ENCODE measurements at places on chromosomes 1 and 21.
A peak's percentile ranks its signal among the peaks of the same experiment; 100 is the strongest.

- DNase-seq = no peak
These were observed 5.8 kb downstream of the DCAF8 start for GRCh38 chr1:160256396-160257046.

DNA sequence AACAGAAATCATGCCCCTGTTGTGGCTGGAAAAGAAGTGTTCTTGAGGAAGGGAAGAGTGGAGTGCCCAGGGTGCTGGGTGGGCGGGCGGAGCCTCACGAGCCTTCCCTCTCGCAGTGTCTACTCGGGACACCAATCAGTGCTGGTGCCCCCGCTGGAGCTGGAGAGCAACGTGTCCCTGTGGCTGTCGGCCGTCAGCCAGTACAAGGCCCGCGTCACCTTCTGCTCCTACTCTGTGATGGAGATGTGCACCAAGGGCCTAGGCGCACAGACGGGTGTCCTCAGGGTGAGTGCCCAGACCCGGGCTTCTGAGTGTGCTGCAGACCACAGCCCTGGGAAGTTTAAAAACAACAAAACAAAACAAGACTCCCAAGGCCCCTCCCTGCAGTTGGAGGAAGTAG lies 47.4 kb downstream of the S100B start:
- DNase-seq = peak; percentile 21

- no peak for DNase-seq
These were observed 362.6 kb upstream of the C1orf87 start for GRCh38 chr1:60436186-60436585.

GRCh38 chr1:184881941-184882913 lies 92.1 kb downstream of the NIBAN1 start:
- DNase-seq = no peak

DNA sequence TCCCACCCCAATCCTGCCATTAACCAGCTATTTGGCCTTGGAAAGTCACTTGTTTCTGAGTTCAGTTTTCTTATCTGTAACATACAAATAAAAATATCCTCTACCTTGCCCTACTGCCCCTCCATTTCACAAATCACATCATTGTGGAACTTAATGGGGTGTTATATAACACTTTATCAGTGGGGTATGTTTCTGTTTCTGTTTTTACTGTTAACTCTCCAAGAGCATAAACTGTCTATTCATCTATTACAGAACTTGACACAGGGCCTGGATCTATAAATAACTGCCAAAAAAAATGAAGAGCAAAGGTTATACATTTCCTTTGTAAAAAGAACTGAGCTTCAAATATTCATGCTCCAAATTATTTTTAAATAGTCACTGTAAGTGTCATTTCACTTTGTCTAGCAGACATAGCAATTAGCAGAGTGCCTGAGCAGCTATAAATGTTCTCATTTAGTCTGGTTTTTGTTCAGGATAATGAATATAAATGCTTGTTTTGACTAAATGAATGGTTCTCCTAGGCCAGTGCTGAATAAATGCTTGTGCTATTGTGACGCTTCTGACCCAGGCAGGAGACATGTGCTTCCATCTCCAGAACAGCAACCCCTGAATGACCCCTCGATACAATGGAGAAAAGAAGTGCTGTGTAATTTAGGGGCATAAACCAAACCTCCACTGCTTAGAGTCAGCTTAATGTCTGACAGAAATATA lies 7.4 kb downstream of the PIGM start:
- DNase-seq = no peak

- DNase-seq = no peak
These were observed 29.8 kb upstream of the ZBTB21 start for GRCh38 chr21:42039911-42040351.

DNA sequence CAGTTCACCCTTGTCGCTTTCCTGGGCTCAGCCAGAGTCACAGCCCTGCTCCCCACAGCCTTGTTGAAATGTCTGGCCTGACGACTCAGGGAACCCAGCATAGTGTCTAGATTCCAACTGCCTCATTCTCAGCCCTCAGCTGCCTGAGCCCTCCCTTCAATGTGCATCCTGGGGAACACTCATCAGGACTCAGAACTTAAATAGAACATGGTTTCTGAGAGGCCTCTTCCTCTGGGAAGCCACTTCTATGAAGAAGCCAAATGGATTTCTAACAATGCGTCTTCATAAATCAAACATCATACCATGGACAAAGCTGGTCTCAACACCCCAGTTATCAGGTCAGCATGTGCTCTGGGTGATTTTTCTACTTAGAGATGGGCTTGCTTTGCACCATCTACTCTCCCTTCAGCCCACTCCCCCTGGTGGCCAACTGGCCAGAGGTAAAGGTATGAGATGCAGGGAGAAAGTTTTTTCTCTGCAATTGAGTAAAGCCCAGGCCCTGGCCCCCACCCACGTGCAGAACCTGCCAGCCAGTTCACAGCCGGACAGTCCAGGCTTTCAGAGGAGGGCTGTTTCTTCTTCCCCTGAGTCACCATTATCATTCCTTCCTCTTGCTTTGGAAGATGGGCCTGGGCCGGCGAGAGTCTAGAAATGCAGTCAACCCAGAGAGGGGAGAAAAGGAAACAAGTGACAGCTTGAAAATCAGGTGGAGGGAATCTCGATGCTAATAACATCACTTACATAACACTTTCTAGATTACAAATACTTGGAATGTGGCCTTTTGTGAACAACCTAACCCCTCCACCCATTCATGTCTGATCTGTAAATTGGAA lies 32.1 kb downstream of the CD244 start:
- peak; percentile 64 for DNase-seq

GRCh38 chr21:27246741-27247140 lies 279.9 kb upstream of the ADAMTS5 start:
- no peak for DNase-seq

- no peak for DNase-seq
These were observed 8.8 kb downstream of the TSEN15 start for GRCh38 chr1:184060316-184060715.

DNA sequence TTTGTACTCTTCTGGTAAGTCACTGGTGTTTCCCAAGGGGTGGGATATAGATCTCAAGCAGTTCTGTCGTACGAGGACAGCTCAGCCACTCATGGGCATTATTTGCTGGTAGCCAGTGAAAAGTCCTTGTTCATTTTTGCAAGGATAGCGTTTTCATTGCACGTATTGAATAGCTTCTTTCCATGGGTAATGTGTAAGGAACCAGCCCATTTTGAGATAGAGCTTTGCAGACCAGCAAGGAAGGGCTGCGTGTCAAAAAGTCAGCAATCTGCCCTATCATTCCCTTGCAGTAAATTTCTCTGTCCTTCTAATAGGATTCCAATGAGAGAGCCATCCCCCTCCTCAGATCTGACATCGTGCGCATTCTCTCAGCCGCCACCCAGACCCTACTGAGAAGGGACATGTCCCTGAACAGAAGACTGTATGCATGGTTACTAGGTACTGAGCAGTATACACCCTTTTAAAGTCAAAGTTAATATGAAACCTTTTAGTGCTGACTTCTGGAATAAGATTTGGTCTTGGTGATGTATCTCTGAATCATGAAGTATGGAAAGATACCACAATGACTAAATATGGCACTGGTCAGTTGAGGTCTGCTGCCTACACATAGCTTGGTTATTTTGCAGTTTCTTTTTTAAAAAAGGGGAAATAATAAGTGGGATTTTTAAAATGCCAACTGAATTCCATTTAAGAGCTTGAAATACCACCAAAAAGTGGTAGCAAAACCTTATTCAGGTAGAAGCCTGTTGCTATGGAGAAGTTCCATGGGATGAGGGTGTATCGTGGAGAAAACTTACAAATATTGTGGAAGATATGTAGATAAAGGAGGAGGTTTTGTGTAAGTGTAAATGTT lies 55.3 kb downstream of the DOP1B start:
- no peak for DNase-seq

- DNase-seq = no peak
These were observed 79.7 kb upstream of the EFHD2 start for GRCh38 chr1:15330028-15330427.

Measured in D341Med (cell line).